ENCODE measurements at places on chromosomes 12 and 14.

GRCh38 chr14:102058146-102058545 lies 28.7 kb downstream of the HSP90AA1 start:
- no peak for DNase-seq

DNA sequence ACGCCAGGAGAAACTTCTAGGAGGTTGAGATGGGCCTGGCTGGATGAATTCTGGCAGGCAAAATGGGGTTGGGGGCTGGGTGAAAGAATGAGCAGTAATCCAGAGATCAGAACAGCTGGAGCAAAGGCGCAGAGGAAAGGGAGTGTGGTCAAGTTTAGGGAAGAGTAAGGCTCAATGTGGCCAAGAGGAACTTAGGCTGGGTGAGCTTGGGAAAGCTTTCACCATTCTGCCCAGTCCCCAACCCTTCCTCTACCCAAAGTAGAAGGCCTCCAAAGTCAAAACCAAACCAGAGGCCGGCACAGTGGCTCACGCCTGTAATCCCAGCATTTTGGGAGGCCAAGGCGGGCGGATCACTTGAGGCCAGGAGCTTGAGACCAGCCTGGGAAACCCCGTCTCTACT lies 10.2 kb upstream of the RABGGTA start:
- no peak for DNase-seq

GRCh38 chr14:31204593-31205534 lies 2.7 kb downstream of the HECTD1 start:
- no peak for DNase-seq

GRCh38 chr14:102625564-102626296 lies 33.3 kb downstream of the RCOR1 start:
- no peak for DNase-seq

- DNase-seq, result no peak
These were observed 5.0 kb upstream of the ADGRD1 start for GRCh38 chr12:130948751-130949150.

- no peak for DNase-seq
These were observed 397.1 kb upstream of the DCN start for GRCh38 chr12:91579516-91580263.

GRCh38 chr12:88172844-88173407 lies 30.8 kb downstream of the TMTC3 start:
- DNase-seq, result no peak

DNA sequence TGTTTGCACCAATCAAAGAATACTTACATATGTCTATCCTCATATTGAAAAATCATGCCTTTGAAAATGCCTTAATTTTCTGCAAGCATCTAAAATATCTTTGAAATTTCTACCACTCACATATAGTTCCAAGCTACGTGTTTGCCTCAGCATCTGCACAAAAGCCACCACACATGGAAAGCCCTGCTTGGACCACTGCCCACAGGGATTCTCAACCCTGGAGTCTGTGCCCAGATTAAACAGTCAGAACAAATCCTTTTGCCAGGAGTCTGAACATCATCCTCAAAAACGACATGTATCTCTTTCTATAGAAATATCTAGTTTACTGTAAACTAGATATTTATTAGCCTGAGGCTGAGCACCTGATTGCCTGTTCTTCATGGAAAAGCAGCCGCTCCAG lies 32.6 kb downstream of the ARMH4 start:
- no peak for DNase-seq

DNA sequence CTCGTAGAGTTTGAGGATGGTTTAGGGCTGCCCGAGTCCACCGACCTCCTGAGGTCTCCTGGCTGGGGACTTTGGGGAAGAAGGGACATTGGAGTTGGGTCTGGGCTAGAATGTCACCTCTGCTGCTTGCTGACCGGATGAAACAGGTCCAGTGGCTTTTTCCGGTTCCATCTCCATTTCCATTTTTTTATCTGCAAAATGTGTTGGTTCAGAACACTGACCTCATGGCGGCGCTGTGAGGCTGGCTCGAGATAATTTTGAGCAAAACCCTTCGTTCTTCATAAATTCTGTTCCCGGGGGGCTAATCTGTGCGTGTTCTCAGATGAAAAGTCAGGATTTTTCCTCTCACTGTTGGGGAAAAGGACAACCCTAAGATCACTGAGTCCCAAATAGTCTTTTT lies 11.7 kb upstream of the MYL2 start:
- no peak for DNase-seq

DNA sequence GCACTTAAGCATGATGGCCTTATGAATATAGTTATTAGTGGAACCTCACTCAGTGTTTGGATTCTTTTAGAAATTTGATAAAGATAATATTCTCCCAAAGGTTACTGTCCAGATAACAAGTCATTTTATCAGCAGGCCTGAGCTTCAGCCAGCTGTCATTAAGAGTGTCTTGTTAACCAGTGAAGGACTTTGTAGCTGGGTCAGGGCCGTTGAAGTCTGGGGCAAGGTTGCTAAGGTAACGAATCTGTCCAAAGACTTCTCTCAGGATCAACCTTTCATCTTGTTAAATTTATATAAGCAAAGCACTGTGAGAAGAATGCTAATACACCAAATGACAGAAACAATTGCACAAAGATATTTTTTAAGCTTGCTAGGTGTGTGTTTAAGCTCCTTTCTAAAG lies 271.3 kb upstream of the TMPO start:
- DNase-seq, result no peak

DNA sequence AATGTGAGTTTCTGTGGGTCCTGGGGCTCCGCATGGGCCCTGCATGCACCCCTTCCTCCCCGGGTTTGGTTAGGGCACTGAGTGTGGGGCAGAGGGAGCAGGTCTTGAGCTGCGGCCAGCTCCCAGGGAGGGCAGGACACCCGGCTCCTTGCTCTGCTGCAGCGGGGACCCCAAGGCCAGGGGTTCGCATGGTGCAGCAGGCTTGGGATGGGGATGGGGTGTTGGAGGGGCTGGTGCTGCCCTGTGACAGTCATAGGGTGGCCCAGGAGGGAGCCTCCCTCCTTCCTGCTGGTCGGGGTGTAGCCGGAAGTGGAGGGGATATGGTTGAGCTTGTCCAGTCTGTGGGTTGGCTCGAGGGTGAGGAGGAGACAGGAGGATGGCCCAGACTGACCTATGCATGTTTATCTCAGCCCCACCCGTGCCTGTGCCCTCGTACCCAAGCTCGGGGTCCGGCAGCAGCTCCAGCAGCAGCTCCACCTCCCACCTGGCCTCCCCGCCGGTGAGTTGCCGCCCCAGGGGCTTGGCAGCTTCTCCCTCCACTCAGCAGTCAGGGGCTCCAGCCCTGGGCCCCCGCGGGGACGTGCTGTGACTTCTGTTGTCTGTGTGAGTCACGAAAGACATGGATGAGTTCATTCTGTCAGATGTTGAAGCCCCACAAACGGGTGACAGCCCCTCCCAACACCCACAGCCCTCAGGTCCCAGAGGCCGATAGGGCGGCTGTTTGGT lies 16.0 kb downstream of the ULK1 start:
- no peak for DNase-seq

- no peak for DNase-seq
These were observed 2.8 kb downstream of the SLC2A13 start for GRCh38 chr12:40103043-40103442.

DNA sequence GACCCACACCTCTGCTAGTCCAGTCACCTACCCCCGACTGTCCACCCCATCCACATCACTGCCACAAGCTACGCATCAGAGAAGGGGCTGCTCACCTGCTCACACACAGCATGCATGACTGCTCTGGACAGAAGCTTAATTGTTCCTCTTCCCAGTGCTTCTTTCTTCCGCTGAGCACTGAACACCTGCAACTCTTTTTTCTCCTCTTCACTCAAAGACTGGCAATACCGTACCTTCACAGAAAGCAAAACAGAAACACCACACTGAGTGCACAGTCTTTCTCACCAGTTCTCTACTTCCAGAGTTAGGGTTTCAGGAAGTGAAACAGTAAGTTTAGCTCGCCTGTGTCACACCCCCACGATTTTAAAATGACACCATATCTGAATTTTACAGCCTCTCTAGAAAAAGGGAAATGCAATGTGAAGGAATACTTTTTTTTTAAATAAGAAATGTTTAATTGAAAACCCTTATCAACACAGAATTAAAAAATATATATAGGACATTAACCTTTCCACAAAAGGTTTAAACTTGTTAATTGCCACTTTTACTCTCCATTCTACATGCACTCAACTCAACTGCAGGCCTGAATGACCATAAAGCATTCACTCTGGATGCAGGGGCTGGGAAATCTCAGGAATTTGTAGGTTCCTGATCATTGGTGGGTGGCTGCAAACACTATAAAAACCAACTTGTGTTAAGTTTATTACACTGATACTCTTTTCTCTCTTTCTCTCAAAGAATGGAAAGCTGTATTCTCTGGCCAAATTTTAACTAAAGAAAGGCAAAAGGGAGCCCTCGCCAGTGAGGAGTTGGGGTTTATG lies 120.0 kb downstream of the PRICKLE1 start:
- peak; percentile 93 for DNase-seq

DNA sequence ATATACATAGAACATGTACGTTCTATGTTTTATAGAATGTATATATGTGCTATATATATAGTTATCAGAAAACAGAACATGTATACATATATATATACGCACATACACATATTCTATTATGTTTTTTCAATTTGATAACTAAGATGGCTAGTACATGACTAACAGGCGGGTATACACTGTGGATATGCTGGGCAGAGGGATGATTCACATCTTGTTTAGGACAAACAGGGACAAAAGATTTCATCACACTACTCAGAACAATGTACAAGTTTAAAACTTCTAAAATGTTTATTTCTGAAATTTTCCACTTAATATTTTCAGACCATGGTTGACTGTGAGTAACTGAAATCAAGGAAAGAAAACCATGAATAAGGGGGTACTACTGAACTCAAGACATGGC lies 17.4 kb downstream of the TIMELESS start:
- DNase-seq, result no peak

DNA sequence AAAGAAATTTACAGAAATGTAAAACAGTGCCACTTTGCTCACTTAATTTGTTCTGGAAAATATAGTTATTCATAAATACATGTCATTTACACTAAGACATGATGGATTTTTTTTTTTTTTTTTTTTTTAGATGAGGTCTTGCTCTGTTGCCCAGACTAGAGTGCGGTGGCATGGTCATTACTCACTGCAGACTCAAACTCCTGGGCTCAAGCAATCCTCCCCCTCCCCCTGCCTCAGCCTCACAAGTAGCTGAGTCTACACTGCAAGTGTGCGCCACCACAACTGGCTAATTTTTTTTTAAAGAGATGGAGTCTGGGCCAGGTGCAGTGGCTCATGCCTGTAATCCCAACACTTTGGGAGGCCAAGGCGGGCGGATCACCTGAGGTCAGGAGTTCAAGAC lies 101.2 kb downstream of the PPP2R5C start:
- DNase-seq, result no peak

DNA sequence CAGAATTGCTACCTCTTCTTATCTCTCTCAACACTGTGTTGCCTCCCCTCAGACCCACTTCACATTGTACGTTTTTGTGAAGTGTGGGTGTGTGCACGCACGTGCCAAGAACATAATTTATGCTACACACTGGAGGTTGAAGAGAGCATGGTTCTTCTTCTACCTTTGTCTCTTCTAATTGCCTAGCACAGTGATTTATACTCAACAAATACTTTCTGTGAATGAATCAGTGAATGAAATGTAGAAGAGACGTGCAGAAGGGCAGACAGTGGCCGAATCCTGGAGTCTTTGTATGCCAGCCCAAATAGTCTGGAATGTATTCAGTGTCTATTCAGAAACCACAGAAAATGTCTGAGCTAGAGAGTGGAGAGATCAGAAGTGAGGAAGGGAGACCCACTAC lies 4.6 kb upstream of the SAMD4A start:
- no peak for DNase-seq

GRCh38 chr12:13060581-13060980 lies 16.4 kb downstream of the FAM234B start:
- DNase-seq, result no peak

DNA sequence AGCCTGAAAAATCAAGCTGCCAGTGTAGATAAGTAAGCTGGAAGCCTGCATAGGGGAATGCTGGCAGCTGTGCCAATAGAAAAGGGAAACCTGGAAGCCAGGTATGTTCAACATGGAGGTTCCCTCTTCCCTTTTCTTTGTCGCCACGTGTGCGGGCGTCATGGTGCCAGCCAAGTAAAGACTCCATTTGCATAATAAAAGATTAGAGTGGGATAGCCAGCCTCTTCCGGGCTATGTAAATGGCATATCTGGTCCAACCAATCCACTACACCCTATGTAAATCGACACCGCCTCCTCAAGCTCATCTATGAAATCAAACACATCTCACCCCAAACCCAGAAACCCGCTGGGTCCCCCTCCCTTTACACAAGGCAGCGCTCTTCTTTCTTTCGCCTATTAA lies 5.6 kb upstream of the ADGRD1 start:
- DNase-seq, result no peak

DNA sequence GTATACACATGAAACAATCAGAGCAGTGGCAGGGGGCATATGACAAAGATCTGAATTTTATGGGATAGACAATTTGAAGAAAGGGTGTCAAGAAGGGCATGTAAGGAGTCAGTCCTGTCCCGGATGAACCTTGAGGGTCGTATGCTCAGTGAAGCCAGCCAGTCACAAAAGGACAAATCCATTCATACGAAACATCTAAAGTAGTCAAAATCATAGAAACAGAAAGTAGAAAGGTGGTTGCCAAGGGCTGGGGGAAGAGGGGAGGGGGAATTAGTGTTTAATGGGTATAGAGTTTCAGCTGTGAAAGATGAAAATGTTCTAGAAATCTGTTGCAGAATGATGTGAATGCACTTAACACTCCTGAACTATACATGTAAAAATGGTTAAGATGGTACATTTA lies 157.5 kb downstream of the TGFB3 start:
- no peak for DNase-seq

GRCh38 chr14:90483571-90483974 lies 86.7 kb downstream of the CALM1 start:
- no peak for DNase-seq

DNA sequence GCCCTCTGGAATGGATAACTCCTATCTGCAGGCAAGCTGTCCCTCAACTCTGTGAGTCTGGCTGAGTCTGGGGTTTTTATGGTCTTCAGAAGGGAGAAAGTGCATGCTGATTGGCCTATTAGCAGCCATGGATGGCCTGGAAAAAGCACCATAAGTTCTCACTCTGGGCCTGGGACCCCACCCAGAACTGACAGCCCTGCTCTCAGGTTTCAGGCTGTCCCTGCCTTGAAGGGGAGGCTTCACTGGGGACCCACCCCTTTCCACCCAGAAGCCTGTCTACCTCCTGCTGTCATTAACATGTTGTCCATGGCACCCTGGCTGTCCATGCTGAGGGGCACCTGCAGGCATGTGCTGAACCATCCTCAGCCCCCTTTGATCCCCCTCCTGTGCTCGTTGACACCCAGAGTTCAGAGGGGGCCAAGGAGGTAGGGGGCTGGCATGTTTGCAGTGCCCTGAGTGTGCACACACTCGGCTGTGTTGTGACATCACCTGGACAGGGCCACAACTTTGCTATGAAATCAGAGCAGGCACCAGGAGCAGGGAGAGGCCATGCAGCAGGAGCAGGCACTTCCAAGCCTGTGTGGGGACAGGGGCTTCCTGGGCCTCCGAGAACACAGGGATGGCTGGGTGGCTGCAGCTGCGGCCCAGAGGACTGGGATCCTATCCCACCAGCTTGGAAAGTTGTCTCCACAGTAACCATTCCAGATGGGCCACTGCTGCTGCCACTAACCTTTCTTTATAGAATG lies 84.7 kb downstream of the ACSS3 start:
- DNase-seq, result no peak
